Esophagus squamous epithelium (tissue), 5 donors: ENCODE measurements at places on chromosomes 1 and 21.

DNA sequence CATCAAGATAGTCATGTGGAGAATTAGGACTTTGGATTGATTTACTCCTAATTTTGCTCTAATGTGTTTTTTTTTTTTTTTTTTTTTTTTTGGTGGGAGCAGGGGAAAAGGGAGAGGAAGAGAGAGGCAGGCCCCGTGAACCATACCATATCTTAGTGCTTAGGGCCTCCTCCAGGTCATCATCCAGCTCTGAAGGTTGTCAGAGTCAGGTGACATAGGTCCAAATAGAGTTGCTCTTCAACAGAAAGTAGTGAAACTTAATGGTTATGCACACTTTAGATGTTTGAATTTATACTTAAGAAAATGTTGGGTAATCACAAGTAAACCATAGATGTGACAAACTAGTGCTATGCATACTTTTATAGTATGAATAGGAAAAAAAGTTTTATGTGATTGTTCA is 32.2 kb downstream of the CXADR start:
- no peak overlapping the region for H3K27ac ChIP-seq
- no peaks in the 10 kb centered on the region for H3K36me3 ChIP-seq
- no peak overlapping the region for H3K4me3 ChIP-seq
- H3K27me3 ChIP-seq: no peaks in the 10 kb centered on the region
- H3K4me1 ChIP-seq: no peaks in the 10 kb centered on the region

GRCh38 chr1:20485527-20486456 is at the start of gene CAMK2N1:
TSS of gene CAMK2N1 (minus strand) at chr1:20486210. CDS start at chr1:20485379, 831 bp downstream.
- peak within 1 kb of the TSS; percentile 57 for H3K4me3 ChIP-seq
- H3K27ac ChIP-seq: peak within 1 kb of the TSS; percentile 89
- peaks cover 6% of the 10 kb centered on the region for H3K27me3 ChIP-seq
- no peaks in the 10 kb centered on the region for H3K36me3 ChIP-seq
- peaks cover 48% of the 10 kb centered on the region for H3K4me1 ChIP-seq

- no peak overlapping the region for H3K4me3 ChIP-seq
- H3K27me3 ChIP-seq: no peaks in the 10 kb centered on the region
- no peaks in the 10 kb centered on the region for H3K36me3 ChIP-seq
- H3K4me1 ChIP-seq: peaks cover 8% of the 10 kb centered on the region
- no peak overlapping the region for H3K27ac ChIP-seq
Observed at GRCh38 chr21:26070822-26071425, 99.6 kb downstream of the APP start.

GRCh38 chr1:155622191-155622590 is 12.2 kb downstream of the MSTO1 start:
- no peaks in the 10 kb centered on the region for H3K27me3 ChIP-seq
- H3K4me3 ChIP-seq: no peak overlapping the region
- no peak overlapping the region for H3K27ac ChIP-seq
- no peaks in the 10 kb centered on the region for H3K36me3 ChIP-seq
- DNase-seq: no peak

GRCh38 chr1:11078631-11079030 is 18.8 kb upstream of the SRM start:
- no peak overlapping the region for H3K27ac ChIP-seq
- H3K36me3 ChIP-seq: peaks cover 24% of the 10 kb centered on the region
- H3K4me1 ChIP-seq: no peaks in the 10 kb centered on the region
- H3K4me3 ChIP-seq: no peak overlapping the region
- H3K27me3 ChIP-seq: no peaks in the 10 kb centered on the region

GRCh38 chr1:235240960-235241359 is 79.9 kb upstream of the RBM34 start:
- no peak overlapping the region for H3K27ac ChIP-seq
- no peaks in the 10 kb centered on the region for H3K27me3 ChIP-seq
- H3K36me3 ChIP-seq: peaks cover 58% of the 10 kb centered on the region
